RWPE1 (cell line): ENCODE measurements at places on chromosomes 13 and 19.
A peak's percentile ranks its signal among the peaks of the same experiment; 100 is the strongest.

DNA sequence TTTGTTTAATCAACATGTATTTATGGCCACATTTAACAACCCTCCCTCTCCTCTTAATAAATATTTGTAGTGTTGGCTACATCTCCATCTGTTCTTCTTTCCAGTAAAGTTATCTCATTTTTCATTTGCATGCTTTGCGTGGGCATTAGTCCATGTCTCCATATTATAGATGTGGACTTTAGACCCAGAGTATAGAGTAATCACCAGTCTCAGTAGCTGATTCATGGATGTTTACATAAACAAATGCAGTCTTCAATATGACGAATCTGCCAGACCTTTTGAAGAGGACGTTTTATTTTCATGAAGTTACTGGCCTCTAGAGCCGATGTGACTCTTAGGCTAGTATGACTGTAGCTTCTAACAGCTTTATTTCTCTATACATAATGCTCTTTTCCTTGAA lies 1546.2 kb downstream of the OLFM4 start:
- DNase-seq = no peak

DNA sequence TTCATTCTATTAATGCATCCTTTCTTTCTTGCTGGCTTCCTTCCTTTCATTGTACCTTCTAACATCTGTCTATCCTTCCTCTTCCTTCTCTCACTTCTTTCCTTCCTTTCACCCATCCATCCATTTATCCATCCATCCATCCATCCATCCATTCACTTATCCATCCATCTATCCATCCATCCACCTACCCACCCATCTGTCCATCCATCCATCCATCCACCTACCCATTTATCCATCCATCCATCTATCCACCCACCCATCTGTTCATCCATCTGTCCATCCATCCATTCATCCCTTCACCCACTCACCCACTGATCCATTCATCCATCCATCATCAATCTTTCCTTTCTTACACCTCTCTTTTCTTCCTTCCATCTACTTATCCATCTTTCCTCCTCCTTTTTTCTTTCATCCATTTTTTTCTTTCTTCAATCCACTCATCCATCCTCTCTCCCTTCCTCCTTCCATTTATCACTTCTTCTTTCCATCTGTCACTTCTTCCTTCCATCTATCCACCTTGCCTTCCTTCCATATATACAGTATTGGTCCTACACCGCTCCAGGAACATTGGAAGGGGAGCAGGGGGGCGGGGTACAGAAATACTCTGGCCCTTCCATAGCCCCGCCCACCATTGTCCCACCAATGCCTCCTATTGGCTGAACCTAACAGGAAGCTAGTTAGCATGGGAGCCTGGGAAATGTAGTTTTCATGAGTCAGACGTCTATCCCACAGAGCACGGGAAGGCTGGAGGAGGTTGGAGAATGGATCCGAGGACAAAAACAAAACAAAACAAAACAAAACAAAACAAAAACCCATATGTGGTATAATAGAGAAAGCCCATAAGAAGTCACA lies 45.9 kb downstream of the MBD3L1 start:
- DNase-seq = no peak

DNA sequence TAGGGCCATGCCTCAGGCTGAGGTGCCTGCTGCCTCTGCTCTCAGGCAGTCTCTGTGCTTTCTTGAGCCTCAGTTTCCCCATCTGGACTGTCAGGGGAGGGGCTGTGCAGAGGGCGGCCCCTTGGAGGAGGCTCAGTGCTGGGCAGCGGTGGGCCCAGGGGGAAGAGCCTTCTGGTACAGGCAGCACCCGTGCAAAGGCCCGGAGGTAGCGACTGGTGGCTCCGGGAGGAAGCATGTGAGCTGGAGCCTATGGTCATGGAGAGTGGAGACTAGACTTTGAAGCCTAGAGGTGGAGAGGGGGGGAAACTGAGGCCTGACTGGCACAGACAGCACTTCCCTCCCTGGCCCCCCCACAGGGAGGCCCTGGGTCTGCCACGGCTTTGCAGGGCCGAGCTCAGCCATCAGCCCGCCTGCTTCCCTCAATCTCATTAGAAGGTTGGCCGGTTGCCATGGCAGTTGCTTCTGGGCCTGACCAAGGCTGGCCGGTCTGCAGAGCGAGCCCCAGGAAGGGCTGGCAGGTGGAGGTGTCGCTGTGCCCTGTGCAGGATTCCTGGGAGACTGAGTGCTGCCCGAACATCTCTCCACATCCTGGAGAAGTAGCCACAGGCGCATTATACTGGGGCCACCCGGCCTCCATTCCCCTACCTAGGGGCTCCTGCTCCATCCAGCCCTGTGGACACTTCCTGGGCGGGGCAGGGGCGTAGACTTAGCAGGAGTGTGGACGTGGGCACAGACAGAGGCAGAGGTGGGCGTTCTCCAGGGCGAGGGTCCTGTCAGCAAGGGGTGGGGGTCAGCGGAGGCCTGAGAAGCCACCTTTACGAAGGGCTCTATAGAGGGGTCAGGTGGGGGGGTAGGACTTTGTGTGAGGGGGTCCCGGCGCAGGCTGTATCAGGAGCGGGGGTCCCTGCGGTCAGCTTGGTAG lies 53.2 kb downstream of the CRTC1 start:
- DNase-seq = no peak

DNA sequence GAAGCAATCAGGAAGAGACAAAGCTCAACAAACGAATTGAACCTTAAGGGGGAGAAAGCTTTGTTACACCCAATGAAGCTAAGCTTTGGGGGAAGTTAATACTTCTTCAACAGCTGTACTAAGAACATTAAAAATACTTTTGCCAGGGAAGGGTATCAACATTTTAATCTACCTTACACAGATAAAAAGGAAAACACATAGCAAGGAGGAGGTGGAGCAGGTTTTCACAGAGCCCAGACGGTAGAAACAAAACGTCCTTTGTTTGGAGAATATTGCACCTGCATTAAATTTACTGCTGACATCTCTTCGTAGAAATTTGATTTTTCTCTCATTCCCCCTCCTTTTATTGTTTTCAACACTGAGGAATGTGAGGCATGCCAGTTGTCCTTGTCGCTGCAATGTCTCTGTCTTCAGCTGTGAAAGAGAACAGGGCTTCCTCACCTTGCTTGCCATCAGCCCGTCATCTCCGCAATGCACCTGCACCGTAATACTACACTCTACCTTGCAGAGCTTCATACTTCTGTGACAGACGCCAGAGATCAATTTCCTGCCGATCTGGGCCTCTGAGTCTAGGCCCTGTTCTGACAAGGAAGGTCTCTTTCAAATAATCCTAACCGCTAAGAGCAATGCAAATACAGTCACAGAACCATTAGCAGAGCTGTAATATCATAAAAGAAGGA lies 270.8 kb downstream of the SPRY2 start:
- DNase-seq = no peak

DNA sequence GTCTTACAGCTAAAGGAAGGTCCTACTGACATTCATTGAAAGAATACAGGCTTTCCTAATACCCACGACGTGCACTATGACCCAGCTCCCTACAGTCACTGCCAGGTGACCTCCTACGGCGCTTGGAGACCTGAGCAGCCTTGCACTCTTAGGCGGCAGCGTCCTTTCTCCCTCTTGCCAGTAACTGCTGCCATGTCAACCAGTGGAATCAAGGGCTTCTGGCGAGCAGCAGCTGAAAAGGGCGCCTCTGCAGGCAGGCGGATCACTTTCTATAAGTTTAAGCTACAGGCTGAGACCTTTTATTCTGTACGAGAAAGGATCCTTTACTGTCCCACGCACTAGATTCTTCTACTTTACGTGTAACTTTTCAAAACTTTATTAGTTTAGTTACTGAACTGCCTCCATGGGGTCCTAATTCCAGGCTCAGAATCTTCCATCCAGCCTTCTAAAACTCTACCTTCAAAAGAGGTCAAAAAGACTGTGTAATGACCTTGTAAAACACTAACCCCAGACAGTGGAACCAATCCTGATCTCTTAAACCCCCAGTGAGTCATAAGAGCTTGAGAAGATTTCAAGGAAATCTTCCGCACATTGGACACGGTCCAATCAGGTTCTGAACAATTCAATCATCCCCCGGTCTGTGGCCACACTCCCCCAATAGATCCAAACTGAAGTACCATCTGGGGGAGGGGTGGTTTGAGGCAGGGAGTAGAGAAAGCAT lies 1.9 kb downstream of the KCTD12 start:
- DNase-seq = peak; percentile 39

DNA sequence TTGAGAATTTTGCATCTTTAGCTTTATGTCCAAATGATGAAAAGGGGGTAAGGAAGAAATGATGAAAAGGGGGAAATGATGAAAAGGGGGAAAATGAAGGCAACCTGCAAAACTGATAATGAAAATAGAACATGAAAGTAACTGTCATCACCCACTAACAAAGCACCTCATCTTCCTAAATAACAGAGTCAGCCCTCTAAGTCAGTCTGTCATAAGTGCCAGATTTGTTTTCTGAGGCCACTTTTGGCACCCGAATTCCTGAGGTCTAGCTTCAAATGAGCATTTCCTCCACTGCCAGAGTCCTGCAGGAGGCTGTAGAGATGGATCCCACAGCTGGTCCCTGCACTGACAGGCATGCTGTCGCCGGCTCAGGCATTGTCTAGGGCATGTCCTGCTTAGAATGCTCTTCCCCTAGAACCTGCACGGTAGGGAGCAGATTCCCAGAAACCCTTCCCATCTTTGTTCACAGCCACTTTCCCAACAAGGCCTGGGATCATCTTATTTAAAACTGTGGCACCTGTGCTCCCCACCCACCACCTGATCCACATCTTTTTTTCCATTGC lies 25.3 kb downstream of the RAP2A start:
- DNase-seq = no peak

GRCh38 chr13:25177636-25178035 lies 5.5 kb upstream of the AMER2 start:
- no peak for DNase-seq

GRCh38 chr19:29576046-29576606 lies 30.0 kb upstream of the POP4 start:
- DNase-seq = no peak

DNA sequence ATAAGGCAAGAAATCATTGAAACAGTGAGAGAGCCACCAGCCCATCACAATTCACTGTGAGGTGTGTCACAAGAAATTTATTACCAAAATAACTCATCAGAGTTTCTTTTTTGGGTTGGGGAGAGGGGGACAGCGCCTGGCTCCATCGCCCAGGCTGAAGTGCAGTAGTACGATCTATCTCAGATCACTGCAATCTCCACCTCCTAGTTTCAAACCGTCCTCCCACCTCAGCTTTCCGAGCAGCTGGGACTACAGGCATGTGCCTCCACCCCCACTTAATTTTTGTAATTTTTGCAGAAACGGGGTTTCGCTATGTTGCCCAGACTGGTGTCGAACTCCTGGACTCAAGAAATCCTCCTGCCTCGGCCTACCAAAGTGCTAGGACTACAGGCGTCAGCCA lies 3.6 kb downstream of the IFNL1 start:
- DNase-seq = no peak

DNA sequence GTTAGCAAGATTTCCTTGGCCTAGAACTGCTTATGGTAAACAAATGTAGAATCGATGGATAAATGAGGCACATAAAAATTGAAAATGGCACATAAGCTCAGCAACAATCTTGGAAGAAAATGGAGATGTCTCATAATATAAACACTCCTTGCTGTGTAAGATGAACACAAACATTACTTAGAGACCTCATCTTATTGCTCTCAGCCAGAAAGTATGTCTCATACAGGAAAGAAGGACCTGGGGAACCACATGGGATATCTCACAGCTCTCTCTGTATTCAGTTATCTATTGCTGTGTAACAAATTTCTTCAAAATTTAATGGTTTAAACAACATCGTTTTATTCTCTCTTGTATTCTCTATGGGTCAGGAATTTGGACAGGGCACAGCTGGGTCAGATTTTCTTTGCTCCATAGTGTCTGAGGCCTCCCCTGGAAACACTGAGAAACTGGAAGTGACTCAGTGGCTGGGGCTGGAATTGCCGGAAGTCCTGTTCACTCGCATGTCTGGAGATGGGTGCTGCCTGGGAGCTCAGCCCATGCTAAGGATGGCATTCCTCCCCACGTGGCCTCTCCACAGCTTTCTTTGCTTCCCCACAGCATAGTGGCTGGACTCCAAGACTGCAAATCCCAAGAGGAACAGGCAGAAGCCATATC lies 105.1 kb downstream of the NUFIP1 start:
- DNase-seq = peak; percentile 20

DNA sequence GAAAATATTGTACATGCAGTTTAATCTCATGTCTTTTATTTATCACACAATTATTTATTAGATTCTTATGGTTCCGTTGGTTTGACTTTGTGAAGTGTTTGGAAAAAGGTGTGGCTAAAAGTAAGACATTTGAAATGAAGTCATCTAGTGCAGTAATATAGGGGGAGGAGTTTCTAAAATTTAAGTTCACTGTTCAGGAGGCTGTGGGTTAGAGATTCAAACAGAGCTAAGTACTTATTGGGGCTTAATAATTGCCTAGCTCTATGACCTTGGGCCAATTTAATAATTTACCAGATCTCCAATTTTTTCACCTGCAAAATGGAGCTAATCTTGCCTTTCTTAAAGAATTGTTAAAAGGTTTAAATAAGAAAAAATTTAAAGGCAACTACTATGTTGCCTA lies 144.6 kb downstream of the NDFIP2 start:
- no peak for DNase-seq

DNA sequence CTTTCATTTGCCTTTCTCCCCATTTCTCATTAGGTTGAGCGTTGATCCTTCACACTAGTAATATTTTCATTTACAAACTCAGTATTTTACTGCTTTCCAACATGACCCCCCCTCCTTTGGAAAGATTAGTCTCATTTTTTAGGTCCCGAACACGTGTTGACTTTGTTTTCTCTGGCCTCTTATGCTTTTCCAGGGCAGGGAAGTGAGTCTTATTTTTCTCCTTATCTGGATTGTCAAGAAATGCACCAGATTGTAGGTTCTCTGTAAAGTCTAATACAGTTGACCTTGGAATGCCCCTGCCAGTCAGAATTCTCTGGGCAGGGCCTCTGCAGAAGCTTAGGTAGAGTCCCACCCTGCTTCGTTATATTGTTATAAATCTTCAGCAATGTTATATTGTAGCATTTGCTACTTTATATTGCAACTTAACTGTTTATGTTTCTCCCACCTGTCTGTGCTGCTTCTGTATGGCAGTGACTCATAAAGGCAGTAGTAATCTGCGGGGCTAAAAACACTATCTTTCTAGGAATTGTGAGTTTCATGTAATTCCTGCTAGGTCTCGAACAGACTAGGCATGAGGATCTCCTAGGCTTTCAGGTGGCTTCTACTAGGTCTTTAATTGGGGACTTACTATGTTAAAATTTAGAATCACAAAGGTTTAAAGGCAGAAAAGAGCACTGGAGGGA lies 2.0 kb downstream of the TDRD3 start:
- no peak for DNase-seq

- no peak for DNase-seq
Observed at GRCh38 chr19:51331193-51331592, 10.7 kb downstream of the VSIG10L start.

- DNase-seq = no peak
Observed at GRCh38 chr19:48671446-48671995, 1.3 kb downstream of the NTN5 start.

GRCh38 chr13:98842070-98842469 lies 89.6 kb upstream of the SLC15A1 start:
- no peak for DNase-seq

GRCh38 chr19:1076951-1077350 lies 10.0 kb downstream of the ARHGAP45 start:
- DNase-seq = peak; percentile 33
